ENCODE measurements at places on chromosomes 7 and 10.
A peak's percentile ranks its signal among the peaks of the same experiment; 100 is the strongest.

DNA sequence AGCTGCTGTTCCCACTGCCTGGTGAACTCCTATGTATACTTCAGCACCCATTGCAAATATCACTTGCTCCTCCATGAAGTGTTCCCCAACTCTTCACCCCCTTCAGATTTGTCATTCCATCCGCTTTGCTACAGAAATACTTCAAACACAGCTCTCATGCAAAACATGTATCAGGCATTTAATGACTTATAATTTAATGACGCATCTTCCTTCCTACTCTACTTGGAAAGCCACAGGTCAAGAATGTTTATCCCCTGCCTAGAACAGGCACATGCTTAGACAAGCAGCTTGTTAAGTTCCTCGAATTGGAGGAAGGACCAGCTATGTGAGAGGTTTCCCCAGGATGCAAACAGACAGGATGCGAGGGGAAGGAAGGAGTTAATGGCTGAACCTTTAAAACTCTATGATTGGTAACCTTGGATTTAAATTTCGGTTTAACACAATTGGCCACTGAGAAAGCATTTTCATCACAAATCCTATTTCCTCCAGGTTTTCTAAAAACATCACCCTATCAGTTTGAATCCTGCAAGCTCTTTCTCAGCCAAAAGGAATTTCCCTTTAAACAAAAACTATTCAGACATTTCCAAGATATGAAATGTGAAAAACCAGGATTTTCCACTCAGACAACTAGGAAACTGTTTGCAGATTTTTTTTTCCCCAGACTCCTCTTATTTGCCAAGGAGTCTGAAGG lies 11.5 kb downstream of the CREB3L2 start:
- no peak for DNase-seq

- no peak for DNase-seq
These were observed at the start of gene PLPP4 for GRCh38 chr10:120456626-120457430. PLPP4 (plus strand) TSS chr10:120457227; CDS start chr10:120457306, 79 bp downstream.

- DNase-seq: no peak
These were observed 16.7 kb upstream of the CLIP2 start for GRCh38 chr7:74272305-74273038.

- DNase-seq: no peak
These were observed 53.2 kb downstream of the GCC1 start for GRCh38 chr7:127532151-127532550.

DNA sequence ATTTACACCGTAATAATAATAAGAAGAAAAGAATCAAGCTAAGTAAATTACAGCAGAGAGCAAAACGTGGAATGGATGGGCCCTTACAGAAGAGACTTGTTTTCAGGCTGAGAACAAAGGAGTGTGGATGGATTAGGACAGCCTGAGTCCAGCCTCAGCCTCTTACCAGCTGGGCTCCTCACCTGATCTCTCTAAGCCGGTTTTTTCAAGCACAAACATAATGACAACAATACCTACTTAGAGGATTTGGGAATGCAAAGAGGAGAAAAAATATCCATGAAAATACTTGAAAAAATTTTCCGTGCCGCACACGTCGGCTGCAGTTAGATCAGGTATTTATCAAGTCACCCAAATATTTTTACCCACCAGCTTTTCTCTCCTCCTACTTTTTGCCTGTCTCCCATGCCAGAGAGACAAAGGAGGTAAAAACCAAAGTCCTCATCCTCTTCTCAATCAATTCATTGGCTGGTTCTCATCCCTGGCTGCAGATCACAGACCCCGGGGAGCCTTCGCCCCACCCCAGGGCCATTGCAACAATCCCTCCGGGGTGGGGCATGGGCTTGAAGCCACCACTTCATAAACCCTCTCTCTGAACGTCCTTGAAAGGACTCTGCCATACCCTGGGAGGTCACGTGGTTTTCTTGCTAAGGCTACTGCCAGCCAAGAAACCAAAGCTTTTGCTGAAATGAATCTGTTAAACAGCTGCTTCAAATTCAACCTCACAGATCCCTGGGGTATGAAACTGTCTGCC lies 29.7 kb upstream of the GTF2I start:
- DNase-seq: no peak

- no peak for DNase-seq
These were observed 74.6 kb upstream of the CC2D2B start for GRCh38 chr10:95833042-95833610.

GRCh38 chr10:61747307-61747706 lies 84.6 kb downstream of the CABCOCO1 start:
- no peak for DNase-seq

DNA sequence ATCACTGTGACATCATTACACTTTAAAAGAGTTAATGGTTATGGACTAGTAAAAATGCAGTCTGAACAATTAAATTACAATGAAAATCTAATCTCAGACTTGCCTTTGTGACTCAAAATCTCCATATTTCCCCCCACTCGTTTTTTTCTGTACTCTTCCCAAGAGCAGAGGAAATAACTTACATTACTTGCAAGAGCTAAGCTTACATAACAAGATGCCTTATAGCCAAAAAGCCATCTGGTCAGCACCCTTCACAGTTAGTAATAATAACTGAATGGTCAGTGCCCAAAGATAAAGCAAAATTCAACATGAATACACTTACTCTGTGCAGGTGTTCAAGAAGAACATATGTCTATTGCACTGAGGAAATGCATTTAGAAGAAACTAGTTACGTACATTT lies 1381.5 kb upstream of the CELF2 start:
- no peak for DNase-seq

DNA sequence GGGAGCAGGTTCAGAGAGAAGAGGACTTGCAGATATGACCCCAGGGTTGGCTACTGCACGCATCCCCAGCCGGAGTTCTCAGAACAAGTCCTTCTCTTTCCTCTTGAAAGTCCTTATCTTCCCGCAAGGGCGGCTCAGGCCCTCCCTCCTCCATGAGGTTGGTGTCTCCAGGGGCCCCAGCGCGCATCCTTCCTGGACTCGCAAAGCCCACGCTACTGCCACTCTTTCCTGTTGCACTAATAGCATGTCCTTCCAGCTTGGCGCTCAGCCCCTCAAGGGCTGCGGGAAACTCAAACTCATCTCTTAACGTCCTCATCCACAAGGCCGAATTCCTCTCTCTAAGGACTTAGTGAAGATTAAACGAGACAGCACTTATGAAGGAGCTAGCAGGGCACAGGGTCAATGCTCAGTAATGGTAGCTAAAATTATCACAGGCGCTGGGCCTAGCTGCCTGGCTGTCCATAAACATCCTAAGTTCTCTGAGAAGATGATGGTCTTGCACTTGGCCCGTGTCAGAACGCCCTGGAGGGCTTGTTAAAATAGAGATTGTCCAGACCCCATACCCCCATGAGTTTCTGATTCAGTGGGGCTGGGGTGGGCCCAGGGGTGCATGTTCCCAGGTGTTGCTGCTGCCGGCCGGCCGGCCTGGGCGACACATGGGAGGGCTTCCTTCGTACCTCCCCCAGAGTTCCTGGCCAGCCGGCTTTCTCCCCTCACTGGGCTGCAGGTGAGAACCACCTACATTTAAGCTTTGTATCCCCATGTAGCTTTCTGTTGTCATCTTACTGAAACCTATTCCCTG lies 261.4 kb downstream of the COBL start:
- DNase-seq: no peak

DNA sequence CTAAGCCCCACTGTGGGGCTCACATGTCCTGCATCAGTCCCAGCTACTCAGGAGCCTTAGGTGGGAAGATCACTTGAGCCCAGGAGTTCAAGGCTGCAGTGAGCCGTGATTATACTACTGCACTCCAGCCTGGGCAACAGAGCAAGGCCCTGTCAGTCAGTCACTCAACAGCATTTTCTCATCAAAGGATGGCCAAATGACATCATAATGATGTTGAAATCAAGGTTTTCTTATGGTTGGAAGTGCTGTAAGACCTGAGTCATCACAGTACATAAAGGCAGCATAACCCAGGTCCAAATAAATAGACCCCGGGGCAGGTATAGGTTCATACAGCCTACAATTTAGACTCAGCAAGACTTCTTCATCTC lies 341.1 kb downstream of the PARD3 start:
- no peak for DNase-seq

DNA sequence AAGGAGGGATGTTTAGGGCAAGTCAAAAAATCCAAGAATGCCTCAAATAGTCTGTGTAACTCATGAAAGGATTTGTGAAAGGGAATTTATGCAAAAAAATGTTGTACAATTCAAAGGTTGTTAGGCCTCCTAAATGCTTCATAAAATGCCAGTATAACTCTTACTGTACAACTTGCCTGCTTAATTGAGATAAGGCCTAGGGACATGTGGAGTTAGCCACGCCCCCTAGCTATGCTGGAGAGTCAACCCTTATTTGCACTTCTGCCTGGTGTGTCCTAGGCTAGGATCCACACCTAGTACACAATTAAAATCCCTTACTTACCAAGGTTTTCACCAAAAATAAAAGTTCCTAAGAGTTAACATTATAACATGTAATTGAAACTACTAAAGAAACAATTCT lies 77.2 kb downstream of the ZNF680 start:
- no peak for DNase-seq

GRCh38 chr10:95319239-95319638 lies 28.4 kb upstream of the PDLIM1 start:
- no peak for DNase-seq

DNA sequence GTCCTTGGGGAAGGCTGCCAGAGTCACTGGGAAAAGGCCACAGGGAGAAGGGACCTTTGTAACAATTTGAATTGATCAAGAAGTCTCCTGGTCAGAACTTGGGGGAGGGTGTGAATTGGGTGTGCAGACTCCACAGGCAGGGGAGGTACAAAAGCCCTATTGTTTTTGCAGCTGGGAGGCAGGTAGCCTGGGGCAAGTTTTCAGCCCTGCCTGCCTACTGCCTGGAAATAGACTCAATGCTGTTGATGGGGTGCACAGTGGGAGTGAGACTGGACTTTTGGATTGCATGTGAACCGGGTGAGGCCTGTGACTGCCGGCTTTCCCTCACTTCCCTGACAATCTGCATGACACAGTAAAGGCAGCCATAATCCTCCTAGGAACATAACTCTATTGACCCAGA lies 947.0 kb downstream of the REEP3 start:
- no peak for DNase-seq

- DNase-seq: no peak
These were observed 230.6 kb downstream of the MGMT start for GRCh38 chr10:129697463-129698247.

DNA sequence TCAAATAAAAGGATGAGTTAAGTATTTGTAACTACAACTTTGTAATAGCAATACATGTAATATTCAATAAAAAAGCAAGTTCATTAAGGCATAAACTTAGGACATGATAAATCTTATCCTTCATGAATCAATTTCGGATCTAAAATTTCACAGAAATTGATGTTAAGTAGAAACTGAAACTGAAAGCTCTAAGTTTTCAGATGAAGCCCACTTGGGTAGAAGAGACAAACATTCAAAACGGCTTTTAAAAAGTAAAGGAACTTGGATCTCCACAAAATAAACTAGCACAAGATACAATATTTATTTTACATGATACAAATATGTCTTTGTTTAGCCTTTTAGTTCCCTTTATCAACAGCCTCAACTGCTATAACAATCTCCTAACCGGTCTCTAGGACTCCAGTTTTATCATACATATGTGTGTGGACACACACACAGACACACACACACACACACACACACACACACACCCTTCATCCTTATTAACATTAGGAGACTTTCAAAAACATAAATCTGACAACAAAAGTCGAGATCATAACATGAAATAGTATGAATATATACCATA lies 83.7 kb downstream of the USP6NL start:
- DNase-seq: no peak

DNA sequence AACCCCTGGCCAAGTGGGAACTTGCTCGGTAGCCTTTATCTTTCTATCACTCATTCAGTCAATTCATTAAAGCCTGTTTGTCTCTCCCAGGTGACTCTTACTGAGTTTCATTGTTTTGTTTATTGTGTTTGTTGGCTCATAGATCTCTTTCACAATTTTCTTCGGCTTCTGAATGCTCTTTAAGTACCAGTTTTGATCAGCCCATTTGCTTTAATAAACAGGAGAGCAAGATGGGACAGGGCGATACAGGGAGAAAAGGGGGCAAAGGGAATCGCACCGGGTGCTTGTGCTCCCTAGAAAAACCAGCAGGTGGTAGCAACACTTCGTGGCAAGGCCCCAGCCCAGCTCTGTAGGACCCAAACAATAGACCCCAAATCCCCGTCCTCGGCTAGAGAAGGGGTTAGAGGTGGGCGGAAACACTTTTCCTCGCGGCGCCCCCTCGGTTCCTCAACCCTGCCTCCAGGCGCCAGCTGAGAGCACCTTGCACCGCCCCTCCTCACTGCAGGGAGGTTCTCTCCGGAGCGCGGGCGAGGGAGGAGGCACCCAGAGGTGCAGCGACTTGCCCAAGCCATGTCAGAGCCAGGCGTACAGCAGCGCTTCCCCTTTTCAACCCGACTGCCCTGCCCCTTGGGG lies 1.0 kb upstream of the EPHB6 start:
- peak; percentile 72 for DNase-seq

DNA sequence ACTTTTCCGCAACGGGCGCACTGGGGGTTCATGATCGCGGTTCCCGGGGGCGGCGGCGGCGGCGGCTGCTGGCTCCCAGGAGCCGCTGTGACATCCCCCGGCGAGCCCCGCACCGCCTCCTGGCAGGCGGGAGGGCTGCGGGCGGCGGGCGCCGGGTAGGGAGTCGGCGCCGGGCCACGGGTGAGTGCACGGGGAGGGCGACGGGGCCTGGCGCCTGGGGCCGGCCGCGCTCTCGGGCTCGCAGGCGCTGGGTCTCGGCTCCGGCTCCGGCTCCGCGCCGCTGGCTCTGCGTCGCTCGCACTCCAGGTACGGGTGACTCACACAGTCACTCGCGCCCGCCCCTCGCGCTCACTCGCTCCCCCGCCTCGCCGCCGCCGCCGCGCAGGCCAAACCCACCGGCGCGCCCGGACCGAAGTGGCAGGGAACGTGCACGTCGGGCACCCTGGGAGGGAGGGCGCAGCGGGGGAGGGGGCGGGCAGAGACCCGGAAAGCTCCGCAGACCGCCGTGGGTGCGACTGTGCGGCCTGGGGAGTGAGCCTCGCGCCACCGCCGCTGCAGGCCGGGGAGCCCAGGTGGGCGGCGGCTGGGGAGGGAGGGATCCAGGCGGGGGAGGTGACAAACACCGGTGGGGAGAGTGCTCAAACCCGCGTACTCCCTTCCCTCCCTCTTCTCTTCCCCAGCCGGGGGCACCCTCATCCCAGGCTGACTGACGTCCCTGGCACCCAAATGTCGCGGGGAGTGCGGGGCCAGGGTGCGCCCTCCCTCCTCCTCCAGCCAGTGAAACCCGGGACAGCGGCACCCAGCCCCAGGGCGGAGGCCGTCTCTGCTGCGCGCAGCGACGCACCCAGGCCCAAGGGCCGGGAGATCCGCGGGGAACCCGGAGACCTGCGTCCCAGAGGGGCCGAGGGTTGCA lies 276.9 kb upstream of the NEBL start:
- DNase-seq: peak; percentile 35

- DNase-seq: no peak
These were observed 9.9 kb upstream of the NT5C3A start for GRCh38 chr7:33072471-33072870.

GRCh38 chr10:1184541-1185430 lies 128.6 kb downstream of the WDR37 start:
- DNase-seq: no peak

DNA sequence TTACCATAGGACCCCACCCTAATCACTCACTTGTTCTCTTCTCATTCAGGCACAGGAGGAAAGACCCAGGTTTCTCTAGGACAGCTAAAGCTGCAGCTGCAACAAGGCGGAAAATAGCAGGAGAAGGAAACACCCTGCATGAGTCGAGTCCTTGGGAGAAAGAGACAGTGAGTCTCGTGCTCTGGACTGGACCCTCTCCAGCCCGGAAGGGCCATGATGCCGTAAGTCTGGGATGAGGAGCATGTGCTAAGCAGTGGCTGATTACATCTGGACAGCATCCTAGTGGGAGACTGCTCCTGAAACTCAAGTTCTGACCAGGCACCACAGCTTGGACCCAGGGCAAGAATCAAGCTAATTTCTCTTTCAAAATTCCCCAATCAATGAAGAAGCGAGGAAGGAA lies 39.4 kb downstream of the FBXW4 start:
- DNase-seq: no peak
